ENCODE measurements at places on chromosomes 7 and 10.

DNA sequence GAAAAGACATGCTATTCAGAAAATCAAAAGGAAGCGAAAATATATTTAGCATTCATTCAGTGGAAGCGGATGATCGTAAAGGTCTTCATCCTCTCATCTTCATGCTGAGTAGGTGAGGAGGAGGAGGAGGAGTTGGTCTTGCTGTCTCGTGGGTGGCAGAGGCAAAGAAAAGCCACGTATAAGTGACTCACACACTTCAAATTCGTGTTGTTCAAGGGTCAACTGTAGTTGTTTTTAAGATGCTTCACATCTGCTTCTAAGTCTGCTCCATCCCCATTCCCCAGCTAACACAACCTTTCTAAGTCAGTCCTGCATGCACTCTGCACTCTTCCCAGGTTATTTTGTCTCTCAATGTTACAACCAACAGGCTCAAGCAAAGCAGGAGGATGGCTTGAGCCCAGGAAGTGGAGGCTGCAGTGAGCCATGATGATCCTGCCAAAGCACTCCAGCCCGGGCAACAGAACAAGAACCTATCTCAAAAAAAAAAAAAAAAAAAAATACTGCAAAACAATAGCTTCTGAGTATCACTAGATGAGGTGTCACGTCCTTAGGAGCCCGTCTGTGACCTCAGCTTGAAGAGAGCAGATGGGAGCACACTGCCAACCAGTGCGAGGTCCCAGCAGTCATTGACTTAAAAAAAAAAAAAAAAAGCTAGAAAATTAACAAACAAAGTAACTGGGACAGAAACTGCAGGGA is 70.5 kb downstream of the SFMBT2 start:
- DNase-seq = no peak

DNA sequence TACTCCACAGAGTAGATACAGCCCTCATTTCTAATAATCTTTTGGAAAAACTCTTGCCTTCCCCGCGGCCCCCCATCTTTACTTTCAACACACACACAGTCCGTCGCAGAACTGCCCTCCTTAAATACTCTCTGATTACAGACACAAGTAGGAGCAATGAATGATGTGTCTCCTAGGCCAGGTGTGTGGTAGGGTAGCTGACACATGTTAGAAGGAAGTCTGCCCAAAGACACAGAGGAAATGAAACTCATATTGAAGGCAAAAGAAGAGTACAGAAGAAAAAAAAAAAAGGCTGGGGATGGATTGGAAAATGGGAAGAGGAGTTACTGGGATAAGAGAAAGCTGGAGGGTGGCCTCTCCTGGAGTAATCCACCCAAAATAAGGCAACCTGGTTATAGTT is 14.6 kb downstream of the OPALIN start:
- DNase-seq = no peak

DNA sequence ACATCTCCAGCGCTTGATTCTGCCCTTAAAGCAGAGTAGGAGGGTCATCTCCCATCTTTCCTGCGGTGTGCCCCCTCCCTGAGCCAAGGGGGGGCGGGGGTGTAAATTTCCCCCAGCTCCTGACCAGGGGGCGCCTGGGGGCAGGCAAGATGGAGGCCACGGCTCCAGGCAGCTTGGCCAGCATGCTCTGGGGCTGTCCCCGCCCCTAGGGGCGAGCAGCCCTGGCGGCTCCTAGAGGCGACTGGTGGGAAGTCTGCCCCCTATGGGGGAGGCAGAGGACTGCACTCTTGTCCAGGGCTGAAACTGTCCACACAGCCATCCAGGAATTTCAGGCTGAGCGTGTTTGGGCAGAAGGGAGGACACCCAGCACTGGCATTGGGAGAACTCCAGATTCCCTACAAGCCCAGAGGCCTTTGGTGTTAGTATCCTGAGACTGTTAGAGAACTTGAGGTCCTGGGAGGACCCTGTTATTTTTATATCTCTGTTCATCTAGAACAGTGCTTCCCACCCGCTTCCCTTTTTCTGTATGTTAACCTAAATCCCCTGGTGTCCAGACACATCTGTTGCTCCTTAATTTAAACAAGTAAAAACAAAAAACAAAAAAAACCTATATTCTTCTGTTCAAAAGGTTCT is 4.6 kb downstream of the STRA8 start:
- no peak for DNase-seq

DNA sequence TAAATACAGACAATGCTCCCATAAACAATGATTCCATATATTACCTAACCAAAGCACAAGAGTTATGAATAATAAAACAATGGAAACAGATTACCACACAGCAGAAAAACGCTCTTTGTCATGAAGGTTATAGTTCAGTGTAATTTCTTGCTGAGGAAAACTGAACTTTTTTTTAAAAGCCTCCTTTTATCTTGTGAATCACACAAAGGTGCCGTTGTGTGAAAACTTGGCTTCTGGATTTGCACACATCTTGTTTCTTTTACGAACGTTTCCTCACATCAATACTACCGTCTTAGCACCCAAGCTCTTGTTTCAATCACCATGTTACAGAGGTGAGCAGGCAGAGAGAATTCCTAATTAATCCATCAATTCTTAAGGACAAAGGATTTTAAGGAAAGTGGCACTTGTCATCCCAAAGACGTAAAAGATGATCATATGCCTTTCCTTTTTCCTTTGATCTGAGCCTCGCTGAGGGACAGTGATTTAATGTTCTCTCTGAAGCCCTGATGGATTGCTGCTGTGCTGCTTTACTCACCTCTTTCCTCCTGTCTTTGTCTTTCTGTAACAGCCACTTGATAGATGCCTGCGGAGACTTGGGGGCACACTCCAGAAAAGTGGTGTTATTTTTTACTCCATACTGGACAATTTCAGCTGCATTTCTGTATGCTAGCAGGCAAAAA is 110.1 kb downstream of the CD36 start:
- DNase-seq = no peak

DNA sequence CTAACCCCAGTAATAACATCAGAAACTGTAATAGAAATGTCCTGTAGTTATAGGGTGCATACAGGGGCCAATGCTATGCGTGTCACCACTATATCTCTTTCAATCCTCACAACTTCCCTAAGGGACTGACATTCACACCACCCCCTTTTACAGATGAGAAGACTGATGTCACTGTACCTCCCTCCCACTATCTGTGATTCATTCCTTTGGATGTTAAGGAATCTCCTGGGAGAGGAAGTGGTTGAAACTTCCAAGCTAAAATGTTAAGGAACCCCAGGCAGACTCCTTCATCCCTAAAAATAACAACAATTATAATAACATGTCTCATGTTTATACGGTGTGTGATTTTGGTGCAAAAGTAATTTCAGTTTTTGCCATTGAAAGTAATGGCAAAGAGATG is 5.4 kb downstream of the COL13A1 start:
- no peak for DNase-seq

DNA sequence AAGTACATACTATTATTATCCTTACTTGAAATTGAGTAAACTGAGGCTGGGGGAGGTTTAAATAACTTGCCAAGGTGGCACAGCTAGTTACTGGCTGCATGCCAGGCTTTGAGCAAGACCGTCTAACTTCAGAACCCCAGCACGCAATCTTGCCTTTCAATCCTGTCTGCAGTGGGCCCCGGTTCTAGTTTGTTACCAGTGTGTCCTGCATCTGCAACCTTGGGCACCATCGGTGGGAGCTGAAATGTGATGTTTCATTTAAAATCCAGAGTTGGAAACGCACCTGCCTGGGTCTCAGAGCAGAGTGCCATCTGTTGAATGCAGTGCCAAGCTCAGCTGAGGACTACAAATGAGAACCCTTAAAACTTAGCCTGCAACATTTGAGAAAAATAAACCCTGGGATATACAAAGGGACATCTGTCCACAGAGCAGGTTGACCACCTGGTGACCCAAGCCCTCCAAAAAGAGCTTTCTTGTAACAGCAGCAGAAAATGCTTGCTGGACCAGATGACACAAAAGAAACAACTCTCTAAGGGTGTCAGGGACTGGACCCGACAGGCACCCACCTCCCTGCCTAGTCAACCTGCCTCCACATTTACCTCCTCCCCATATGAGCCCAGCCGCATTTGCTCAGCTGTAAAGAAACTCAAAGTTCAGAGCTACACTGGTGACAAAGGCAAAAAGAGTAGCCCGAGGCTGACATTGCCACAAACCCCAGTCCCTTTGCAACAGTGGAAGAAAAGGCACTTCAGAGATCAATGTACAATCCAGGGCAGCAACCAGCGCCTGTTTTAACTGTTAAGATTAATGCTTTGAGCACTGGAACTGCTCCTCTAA is 1.7 kb downstream of the SH3PXD2A start:
- no peak for DNase-seq

DNA sequence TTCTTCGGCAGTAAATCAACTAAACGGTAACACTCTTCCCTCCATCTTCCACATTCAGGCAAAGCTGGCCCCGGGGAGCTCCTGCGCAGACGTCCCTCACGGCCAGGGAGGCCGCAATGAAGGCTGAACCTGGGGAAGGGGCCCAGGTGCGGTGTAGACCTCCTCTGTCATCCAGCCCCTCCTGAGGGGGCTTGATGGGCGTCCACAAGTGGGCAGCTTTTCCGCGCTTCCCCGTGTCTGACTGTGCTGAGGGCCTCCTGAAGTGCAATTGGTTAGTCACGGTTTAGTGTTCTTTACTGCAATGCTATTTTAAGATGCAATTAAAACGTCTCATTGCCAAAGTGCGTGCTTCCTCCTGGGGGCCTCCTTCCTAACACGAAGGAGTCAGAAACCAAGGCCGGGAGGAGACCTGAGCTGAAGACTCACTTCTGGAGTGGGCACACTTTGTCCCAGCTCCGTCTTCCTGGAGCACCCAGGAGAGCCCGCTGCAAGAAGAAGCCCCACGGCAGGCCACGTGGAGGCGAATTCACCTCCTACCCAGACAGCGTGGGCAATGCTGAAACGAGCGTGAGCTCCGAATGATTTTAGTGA is 173.3 kb downstream of the ELFN1 start:
- no peak for DNase-seq

- no peak for DNase-seq
Observed at GRCh38 chr7:149735181-149735602, 38.2 kb downstream of the ZNF467 start.

- no peak for DNase-seq
Observed at GRCh38 chr7:155191901-155192478, 105.7 kb upstream of the INSIG1 start.

DNA sequence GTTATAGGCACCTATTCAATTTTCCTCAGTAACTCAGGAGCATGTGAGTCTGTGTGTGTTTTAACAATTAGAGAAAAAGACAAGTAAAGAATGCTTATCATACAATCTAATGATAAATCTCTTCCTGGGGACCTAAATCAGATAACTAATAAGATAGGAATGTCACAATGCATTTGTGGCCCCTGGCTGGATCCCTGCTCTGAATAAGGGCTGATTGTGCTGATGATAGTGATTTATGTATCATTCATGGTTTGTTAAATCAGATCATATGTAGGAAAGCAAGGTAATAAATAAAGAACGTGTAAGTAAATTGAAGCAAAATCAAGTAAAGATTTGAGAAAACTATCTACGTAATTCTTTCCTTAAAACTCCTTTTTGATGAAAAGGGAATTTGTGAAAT is 145.9 kb downstream of the C7orf25 start:
- no peak for DNase-seq

GRCh38 chr7:5774790-5775189 is 6.7 kb downstream of the RNF216 start:
- DNase-seq = no peak

DNA sequence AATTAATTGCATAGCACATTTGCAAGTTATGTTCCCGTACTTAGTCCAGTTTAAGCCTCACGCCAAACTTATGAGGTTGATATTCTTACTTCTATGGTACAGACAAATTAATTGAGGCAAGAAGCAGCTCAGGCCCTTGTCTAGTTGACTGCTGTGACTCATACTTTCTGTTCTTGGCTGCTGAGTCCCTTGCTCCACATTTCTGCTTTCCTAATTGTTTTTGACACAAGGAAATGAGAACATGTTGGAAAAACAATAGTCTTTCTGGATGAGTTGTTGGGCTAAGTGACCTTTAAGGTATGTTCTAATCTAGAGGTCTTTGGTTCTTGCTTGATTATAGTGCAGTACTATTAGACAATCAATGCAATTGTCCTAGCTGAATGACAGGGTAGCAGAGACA is 331.8 kb downstream of the NRG3 start:
- no peak for DNase-seq

- DNase-seq = no peak
Observed at GRCh38 chr7:55963584-55964168, 709 bp upstream of the NIPSNAP2 start.

GRCh38 chr7:119756687-119757086 is 516.3 kb upstream of the KCND2 start:
- DNase-seq = no peak

DNA sequence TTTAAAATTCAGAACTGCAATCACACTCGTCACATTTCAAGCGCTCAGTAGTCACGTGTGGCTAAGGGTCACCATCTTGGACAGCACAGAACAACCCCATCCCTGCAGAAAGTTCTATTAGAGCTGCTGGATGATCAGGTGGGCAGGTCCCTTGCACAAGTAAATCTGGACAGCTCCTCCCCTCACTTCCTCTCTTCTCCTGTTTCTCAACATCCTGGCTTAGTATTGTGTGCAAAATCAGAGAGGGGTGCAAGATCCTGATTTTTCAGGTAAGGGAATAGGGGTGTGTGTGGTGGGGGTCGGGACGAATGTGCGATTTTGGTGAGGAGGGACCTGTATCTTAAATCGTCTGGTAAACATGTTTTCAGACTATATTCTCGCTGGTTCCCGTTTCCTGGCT is at the start of gene GIMAP4:
Gene GIMAP4, plus strand, starts transcription at position 222 of the 400 bp plus-strand sequence. CDS start 2,512 bp downstream, outside the sequence.
- DNase-seq = no peak

DNA sequence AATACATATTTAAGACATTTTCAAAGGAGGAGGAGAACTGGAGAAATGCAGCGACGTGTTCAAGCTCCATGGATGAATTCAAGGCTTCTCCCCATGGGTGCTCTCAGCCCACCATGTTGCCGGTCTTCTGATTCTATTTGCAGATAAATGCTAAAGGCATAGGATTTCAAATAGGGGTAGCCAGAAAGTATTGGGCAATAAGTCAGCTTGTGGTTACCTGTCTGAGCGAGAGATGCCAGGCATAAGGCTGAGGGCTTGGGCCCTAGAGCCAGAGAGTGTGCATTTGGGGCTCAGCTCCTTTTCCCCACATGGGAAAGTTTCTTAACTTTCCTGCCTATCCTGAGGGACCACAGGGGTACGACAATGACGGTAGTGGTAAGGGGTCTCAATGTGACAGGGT is 180.0 kb downstream of the PARD3 start:
- DNase-seq = no peak

DNA sequence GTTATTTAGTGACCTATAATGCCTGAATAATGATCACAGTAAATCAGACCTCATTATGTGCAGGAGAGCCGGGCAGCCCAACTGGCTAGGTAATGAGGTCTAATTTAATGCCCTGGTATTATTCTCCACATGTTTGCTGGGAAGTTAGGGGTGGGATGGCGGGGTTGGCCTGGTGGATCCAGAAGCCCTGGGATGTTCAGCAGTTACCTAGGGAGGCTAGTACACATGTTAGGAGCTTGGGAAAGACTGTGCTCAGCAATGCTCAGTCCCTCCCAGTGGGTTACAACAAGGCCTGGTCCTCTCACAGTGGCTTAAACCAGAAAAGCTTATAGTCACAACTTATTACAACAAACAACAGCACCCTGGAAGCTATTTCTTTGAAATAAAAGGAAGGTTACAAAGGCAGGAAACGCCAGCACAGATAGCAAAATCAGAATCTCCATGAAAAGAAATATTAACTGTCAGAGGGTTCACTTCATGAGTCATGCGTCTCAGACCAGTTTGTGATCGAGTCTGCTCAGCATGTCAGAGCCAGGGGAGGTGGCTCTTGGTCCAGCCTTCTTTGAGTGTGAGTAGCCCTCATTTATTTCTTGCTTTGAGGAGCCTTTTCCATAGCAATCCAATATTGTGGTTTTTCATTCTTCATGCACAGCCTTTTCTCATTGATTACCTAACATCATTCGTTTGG is 418.6 kb upstream of the NPVF start:
- DNase-seq = no peak

GRCh38 chr10:116071453-116072148 is 201.4 kb downstream of the GFRA1 start:
- no peak for DNase-seq

Data from activated CD8-positive, alpha-beta memory T cell treated with anti-CD3 and anti-CD28 coated beads for 1 hour (primary cell).